ENCODE measurements at places on chromosomes 6 and 20.
A peak's percentile ranks its signal among the peaks of the same experiment; 100 is the strongest.

DNA sequence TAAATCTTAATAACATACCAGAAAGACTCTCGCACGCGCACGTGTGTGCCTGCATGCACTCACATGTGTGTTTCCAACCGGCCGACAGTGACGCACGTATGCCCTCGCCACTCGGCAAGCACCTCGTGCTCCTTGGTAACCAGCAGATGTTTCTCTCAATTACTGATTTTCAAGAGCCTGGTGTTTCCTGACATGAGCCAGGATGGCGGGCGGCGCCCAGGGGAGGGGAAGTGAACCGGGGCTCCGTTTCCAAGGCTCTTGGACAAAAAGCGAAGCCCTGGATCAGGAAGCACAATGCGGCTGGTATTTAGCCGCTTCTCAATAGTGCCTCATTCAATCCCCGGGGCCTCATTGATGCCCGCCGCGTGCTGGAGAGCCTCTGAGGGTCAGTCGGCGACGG lies 37.7 kb downstream of the PMEPA1 start:
- no peak for DNase-seq

- no peak for DNase-seq
Observed at GRCh38 chr20:642398-643174, 10.4 kb downstream of the SRXN1 start.

DNA sequence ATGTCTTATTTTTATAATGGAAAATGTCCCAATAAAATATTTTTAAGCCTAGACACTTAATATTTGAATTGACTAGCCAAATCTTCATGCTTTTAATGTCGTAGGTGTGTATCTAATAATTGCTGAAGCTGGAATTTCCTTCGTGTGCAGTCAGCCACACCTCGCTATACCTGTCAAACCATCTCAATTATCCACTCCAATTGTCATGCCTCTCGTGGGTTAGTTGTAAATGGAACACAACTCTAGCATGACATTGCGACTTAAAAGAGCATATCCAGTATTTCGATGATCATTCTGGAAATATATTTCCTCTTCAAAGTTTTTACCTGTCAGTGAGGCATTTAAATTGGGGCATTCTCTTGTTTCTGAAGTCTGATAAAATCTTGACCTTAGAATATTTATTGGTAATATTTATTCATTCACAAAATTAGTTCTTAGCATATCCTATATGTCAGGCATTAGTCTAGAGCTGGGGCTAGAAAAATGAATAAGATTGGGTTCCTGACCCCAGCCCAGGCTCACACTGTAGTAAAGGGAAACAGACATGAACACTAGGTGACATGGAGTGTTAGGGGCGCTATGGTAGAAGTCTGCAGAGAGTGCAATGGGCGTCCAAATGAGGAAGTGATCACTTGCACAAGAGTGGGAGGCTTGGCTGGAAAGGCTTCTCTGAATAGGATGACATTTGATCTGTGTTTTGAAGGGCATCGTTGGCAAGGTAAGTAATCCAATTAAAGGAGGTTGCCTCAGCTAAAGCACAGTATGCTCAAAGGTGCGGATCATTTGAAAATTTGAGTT lies 11.0 kb upstream of the CFAP206 start:
- DNase-seq = no peak

DNA sequence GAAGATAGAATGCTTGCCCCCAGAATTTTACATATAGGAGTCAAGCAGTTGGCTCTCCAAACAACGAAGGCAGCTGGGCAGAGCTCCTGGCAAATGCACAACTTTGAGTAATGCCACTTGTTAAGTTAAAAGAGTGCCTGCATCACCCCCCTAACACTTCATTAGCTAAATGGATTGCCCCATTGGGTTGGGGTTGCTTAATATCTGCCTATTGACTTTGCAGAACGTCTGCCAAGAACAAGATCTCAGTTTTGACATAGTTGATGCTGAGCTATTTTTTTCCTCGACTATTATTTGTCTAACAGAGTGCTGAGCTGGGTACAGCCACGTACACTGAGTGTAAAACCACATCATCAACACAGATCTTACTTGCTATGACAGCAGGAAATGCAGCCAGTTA lies 12.1 kb downstream of the ANKRD60 start:
- no peak for DNase-seq

GRCh38 chr6:36131511-36132245 lies 1.4 kb downstream of the MAPK13 start:
- DNase-seq = peak; percentile 97

- no peak for DNase-seq
Observed at GRCh38 chr20:3543901-3544507, 73.2 kb downstream of the ATRN start.

- DNase-seq = no peak
Observed at GRCh38 chr6:126091466-126091865, 105.1 kb downstream of the TRMT11 start.

DNA sequence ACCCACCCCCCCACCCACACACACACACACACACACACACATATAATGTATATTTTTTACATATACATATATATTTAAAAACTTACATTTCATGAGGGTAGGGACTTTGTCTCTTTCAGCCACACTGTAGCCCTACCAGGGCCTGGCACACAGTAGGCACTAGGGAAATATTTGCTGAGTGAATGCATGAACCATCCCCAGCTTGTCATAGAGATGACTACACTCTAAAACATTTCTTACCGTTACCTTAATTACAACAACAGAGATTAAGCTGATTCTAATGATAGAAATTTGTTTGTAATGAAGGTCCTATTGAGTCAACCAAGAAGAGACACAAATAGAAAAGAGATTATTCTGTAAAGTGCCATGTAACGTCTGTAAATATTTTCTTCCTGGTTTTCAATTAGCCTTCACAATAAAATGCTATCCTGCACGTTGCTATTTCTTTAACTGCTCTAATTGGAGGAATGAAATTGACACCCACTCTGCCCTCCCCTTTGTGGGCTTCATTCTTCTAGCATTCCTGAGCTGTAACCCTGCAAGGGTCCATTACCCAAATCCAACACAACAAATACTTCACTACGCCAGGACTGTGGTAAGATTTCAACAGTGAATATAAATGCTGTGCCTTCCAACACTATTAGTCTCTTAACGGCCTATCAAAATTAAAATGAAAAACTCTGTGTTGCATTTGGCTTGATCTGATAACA lies 30.8 kb downstream of the SIM1 start:
- DNase-seq = no peak

- DNase-seq = no peak
Observed at GRCh38 chr20:61849376-61849775, 216.3 kb downstream of the TAF4 start.

DNA sequence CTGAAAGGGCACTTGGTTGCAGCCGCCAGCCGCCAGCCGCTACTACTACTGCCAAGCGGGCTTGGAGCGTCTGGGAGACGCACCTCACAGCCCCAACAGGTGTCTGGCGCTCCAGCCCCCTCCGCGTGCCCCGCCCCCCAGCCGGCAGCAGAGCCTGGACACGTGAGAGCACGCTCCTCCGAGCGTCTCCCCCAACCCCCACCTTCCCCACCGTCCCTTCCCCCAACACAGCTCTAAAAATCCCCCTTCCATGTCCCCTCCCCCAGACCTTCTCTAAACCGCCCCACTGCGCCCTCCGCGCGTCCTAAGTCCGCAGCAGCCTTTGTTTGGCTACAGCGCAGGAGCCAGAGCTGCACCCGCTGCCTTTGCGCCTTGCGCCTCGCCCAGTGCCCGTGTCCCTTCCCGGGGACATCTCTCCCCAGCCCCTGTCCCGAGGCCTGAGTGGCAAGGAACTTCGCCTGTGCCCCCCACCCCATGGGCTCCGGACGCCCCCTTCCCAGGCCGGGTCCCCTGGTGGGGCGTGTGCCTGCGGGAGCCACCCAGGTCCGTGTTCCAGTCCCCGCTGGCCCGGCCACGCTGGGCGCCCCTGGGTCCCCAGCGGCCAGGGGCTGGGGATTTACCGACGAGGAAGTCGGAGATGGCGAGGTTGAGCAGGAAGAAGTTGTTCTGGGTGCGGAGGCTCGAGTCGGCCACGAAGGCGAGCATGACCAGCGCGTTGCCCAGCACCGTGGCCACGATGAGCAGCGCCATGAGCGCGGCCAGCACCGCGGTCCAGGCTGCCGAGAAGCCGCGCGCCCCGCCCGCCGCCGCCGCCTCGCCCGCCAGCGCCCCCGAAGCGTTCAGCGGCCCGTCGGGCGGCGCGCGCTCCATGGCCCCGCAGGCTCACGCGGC lies 732 bp downstream of the HRH3 start:
- DNase-seq = peak; percentile 6

DNA sequence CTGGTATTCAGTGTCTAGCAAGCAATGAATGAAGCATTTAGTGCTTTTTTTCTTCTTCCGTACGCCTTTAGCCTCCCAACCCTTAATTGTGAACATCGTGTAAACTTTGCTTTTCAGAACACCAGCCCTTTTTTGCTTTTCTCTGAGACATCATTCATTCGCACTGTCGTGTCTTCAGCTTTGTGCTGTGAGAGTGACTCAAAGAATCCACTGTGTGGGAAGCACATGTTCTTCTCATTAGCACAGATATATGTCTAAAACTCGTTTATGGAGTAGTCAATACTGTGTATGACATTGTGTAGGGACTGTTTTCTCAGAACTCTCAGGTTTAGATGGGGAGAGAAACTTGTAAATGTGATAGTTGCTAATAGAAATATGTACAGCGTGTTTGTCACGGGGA lies 279.1 kb downstream of the FARS2 start:
- no peak for DNase-seq

DNA sequence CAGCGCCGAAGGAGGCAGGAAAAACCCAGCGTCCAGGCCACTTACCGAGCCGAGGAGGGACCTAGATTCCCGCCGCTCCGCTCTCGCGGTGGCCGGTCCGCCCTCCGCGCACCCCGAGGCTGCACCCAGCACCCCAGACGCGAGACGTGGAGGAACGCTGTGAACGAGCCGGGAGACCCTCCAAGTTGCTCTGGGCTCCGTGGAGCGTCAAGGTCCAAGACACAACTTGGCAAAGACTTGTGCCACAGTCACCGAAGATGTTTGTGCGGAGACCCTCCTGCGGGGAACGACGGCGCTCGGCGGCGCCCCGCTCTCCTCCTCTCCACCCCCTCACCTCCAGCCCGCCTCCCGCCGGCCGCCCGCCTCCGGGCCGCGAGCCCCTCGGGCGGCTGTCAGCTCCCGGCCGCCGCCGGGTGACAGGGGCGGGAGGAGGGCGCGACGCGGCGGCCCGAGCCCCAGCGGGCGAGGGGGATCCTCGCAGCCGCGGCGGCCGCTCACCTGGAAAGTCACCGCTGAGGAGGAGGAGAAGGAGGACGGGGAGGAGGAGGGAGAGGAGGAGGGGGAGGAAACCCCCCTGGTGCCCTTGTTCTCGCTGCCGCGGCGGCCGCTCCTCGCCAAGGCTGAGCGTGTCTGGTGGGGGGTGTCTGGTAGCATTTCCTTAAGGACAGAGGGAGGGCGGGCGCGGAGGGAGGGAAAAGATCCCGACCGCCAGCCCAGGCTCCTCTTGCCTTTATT lies 637 bp upstream of the HIVEP2 start:
- no peak for DNase-seq

DNA sequence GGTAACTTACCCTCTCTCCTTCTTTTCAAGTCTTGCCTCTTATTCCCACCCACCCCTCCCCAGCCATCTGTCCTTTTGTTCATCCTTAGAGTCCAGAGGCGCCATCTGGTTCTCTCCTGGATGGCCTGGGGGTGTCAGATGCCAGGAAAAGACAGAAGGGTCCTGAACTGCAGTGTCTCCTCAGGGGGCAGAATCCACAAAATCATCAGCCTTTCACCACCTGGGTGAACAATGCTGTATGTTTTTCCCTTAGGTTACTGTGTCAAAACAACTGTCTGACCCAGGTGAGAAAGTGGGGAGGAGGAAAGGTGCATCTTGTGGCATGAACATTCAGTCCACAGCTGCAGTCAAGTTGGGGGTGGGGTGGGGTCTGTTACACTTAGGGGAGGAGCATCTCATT lies 47.9 kb upstream of the FYN start:
- no peak for DNase-seq

- no peak for DNase-seq
Observed at GRCh38 chr6:90424580-90424979, 127.9 kb upstream of the BACH2 start.

DNA sequence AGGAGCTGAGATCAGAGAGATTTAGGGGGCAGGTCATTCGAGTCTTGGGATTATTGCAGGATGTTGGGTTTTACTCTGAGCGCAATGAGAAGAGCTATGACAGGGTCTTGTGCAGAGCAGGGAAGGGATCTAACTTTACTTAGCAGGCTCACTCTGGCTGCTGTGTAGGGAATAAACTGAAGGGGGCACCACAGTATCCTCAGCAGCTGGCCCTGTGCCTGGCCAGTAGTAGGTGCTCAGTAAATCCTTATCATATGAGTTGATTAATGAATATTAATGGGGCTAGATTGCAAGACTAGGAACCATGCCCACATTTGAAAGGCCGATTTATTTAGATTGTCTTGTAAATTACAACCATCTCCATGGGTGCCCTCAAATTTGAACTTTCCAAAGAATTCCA lies 4.6 kb upstream of the MDGA1 start:
- DNase-seq = no peak

GRCh38 chr6:116217069-116217468 lies 36.8 kb downstream of the TSPYL4 start:
- peak; percentile 64 for DNase-seq

DNA sequence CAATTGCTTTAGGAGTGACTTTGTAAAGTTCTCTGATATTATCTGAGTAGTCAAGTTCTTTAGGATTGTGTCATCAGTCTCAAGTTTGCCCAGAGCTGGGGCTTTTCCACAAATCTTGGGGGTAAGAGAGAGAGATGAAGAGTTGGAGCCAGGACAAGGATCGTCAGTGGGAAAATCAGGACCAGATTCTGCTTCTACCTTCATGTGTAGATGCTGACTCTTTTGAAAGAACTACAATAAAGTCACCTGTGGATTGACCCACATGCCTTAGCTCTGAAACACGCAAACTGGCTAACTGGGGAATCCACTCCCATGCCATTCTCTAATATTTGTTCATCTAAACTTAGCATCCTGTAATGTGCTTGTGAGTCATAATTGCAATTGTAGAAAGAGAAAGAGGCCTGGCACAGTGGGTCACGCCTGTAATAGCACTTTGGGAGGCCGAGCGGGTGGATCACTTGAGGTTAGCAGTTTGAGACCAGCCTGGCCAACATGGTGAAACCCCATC lies 15.6 kb upstream of the BICRAL start:
- DNase-seq = peak; percentile 29

DNA sequence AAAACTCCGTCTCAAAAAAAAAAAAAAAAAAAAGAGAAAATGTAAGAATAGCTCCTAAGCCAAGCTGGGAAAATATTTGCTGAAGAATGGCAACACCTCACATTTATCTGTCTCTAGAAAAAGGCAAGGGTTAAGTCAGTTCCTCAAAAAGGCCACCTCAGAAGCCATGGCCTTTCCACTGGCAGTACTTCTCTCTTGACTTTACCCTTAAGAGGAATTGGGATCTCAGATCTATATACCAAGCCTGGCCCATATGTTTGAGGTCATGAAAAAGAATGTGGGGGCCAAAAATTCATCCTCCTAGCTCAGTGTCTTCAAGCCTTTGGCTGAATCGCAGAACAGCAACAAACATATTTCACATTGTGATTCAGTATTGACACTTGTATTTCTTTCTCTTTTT lies 10.9 kb upstream of the NCOA3 start:
- no peak for DNase-seq

- no peak for DNase-seq
Observed at GRCh38 chr20:44228465-44229258, 18.1 kb upstream of the OSER1 start.

- peak; percentile 24 for DNase-seq
Observed at GRCh38 chr6:37365791-37366190, 12.0 kb downstream of the RNF8 start.
